Liver (tissue), 10 donors: ENCODE measurements at places on chromosomes 16 and 17. TPM values are rescaled to one million over a fixed set of nuclear protein-coding genes. Genes with fewer than 3 reads are reported as not detected.

Gene CMTM4
- 19.7 TPM for total RNA-seq

Gene ARHGAP23
- 6.4 TPM for total RNA-seq

Gene NAGS
- 21.5 TPM for total RNA-seq

Gene SLC16A6
- total RNA-seq, result 0.89 TPM

Gene NMT1
- 27.0 TPM for total RNA-seq

Gene TEN1
- 18.3 TPM for total RNA-seq

Gene PDILT
- total RNA-seq, result not detected

Gene CACNA1H
- total RNA-seq, result 8.5 TPM

Gene PLEKHM1
- total RNA-seq, result 15.8 TPM

Gene AHSP
- total RNA-seq, result 1,651 TPM

Gene ZNF689
- 4.6 TPM for total RNA-seq

Gene KRTAP2-3
- total RNA-seq, result not detected

Gene TMEM98
- total RNA-seq, result 17.5 TPM

Gene APOH
- 5,938 TPM for total RNA-seq

Gene CD7
- total RNA-seq, result 1.5 TPM

Gene EMP2
- 66.9 TPM for total RNA-seq

Gene CD300H
- 0.47 TPM for total RNA-seq

Gene CCL16
- 22.3 TPM for total RNA-seq

Gene TEKT1
- total RNA-seq, result not detected

Gene CES4A
- total RNA-seq, result 1.6 TPM

Gene C16orf82
- total RNA-seq, result not detected

Gene ATP2C2
- 0.17 TPM for total RNA-seq

Gene SNX20
- total RNA-seq, result 3.5 TPM

Gene CBFA2T3
- 1.4 TPM for total RNA-seq

Gene ZFP1
- total RNA-seq, result 8.5 TPM

Gene CCL5
- 1.7 TPM for total RNA-seq

Gene SMIM36
- not detected for total RNA-seq

Gene RMI2
- 0.33 TPM for total RNA-seq

Gene ZP2
- total RNA-seq, result not detected

Gene OMG
- 0.25 TPM for total RNA-seq

Gene AOC2
- total RNA-seq, result 2.4 TPM

Gene HSF4
- total RNA-seq, result 5.1 TPM

Gene GOSR1
- 17.1 TPM for total RNA-seq

Gene SP6
- 0.09 TPM for total RNA-seq

Gene CCR7
- 0.89 TPM for total RNA-seq

Gene TSR1
- 18.1 TPM for total RNA-seq

Gene ALOX15B
- 0.92 TPM for total RNA-seq

Gene RNF166
- 9.1 TPM for total RNA-seq

Gene MYL4
- total RNA-seq, result not detected

Gene SPPL2C
- not detected for total RNA-seq

Gene PITPNM3
- total RNA-seq, result 5.0 TPM

Gene KCNH4
- total RNA-seq, result not detected

Gene PRAC1
- not detected for total RNA-seq

Gene TEX19
- not detected for total RNA-seq

Gene MT1B
- 1.5 TPM for total RNA-seq

Gene RGS11
- total RNA-seq, result 1.6 TPM

Gene SDK2
- total RNA-seq, result 0.14 TPM

Gene CHST5
- not detected for total RNA-seq

Gene PAGR1
- total RNA-seq, result 16.9 TPM

Gene NDE1
- 17.3 TPM for total RNA-seq

Gene TP53TG3B
- total RNA-seq, result not detected

Gene KCNH6
- not detected for total RNA-seq

Gene SKAP1
- total RNA-seq, result 2.5 TPM

Gene KRTAP4-3
- total RNA-seq, result not detected

Gene KATNIP
- total RNA-seq, result 6.5 TPM
